Renal cortical epithelial cell (primary cell): ENCODE measurements at places on chromosomes 1 and 21.
A peak's percentile ranks its signal among the peaks of the same experiment; 100 is the strongest.

DNA sequence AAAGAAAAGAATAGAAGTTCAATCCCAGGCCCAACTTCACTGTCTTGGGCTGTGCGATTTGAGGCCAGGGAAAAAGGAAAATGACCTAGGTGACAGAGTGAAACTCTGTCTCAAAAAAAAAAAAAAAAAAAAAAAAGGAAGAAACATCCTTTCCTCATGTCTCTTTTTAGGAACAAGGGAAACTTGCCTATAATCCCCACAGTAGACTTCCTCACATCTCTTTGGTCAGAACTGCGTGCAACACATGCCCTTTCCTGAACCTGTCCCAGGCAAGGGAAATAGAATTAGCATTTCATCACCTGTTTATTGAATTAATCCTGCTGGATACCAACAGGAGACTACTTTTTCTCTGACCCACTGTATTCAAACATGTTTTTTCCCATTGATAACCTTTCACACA, 2.3 kb downstream of the DCST1 start:
- DNase-seq = no peak

DNA sequence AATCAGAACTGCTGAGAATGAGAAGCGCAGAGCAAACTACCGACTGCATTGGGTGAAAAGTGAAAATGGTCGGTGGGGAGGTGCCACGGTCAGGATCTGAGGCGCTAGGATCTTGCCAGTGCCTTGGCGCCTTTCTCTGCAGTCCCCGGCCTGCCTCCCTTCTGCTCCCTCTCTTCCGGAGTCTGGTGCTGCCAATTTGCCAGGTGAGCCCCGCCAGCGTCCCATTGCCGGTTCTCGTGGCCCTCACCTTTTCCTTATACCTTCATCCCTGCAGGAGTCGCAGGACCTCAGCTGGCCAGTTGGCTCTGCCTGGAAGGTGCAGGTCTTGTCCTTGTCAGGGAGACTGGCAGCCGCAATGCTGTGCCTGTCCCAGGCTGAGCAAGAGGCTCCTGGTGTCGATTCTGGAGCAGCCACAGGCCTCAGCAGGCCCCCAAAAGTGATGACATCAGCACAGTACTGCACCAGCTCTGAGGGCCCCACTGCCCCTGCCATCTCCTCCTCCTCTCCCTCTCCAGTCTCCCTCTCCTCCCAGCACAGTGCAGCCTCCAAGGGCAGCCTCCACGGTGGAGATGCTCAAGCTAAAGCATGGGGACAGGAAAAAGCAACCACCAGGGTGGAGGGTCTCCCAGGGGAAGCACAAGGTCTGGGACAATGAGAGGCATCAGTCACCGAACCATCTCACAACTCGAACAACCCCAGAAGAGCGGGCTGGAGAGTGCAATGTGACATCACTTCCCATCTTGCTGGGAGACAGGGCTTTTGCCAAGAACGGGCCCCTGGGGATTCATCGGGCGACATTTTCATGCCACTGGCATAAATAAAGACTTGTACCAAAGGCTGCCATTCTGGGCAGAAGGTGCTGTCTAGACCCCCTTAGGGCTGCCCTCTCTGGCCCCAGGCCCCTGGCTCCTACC, 37.1 kb upstream of the H6PD start:
- no peak for DNase-seq

- DNase-seq = peak; percentile 96
Observed at GRCh38 chr1:8396786-8397406, 79.0 kb downstream of the SLC45A1 start.

- DNase-seq = no peak
Observed at GRCh38 chr1:88455621-88456256, 228.3 kb upstream of the PKN2 start.

GRCh38 chr1:84972377-84972987, 24.4 kb downstream of the MCOLN2 start:
- peak; percentile 31 for DNase-seq

- peak; percentile 77 for DNase-seq
Observed at GRCh38 chr21:34802180-34802899, 133.5 kb downstream of the CLIC6 start.

GRCh38 chr1:242623119-242623518, 98.6 kb upstream of the PLD5 start:
- DNase-seq = no peak

- DNase-seq = peak; percentile 55
Observed at GRCh38 chr1:168643152-168643551, 66.7 kb downstream of the XCL1 start.

- no peak for DNase-seq
Observed at GRCh38 chr1:55444667-55445066, 229.5 kb upstream of the USP24 start.

DNA sequence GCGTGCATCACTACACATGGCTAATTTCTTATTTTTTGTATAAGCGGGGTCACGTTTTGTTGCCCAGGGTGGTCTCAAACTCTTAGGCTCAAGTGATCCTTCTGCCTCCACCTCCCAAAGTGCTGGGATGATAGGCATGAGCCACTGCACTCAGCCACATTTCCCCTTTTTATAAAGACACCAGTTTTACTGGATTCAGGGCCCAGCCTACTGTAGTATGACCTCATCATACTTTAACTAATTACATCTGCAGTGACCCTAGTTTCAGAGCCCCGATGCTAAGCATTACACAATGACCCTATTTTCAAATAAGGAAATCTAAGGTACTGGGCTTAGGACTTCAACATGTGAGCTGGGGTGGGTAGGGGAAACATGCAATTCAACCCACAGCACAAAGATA, 31.8 kb upstream of the ENAH start:
- no peak for DNase-seq

DNA sequence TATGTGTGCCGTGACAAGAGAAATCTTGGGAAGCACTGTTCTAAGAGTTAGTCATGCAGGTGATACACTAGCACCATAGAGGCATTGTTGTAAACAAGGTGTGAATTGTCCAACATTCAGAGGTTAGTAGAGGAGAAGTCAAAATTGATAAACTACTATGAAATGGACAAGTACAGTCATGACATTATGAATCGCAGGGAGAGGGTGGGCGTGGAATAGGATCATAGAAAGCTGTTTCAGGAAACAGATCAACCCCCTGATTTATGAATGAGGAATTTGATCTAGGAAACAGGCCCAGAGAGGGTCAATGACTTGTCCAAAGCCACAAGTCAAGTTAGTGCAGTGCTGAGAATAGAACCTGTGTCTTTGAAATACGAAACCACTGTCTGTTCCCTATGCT, 58.5 kb upstream of the LAX1 start:
- DNase-seq = no peak

GRCh38 chr21:19981938-19982337, 1016.3 kb upstream of the NCAM2 start:
- no peak for DNase-seq

GRCh38 chr1:153380711-153381110, 5.3 kb upstream of the S100A12 start:
- DNase-seq = no peak

DNA sequence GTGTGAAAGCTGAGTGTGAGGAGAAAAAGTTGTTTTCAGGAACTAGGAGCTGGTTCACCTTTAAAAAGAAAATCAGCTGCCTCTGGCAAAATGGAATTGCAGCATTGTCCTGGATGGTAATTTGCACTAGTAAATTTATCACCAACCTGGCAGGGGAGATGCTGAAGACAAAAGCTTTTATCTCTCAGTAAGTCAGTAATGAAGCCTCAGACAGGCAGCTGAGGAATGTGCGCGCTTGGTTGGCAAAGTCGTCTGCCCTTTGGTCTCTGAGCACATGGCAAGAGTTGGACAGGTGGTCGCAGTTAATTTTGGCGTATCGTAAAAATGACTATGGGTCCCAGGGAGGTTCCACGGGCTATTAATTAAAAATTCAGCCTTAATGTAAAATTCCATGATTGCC, 131.9 kb downstream of the BACH1 start:
- no peak for DNase-seq

- DNase-seq = no peak
Observed at GRCh38 chr1:117208580-117208979, 2.1 kb downstream of the VTCN1 start.
